ENCODE measurements at places on chromosomes 4 and X.

GRCh38 chrX:24020306-24020876 lies 6.6 kb downstream of the KLHL15 start:
- DNase-seq, result no peak

GRCh38 chr4:107449611-107450369 lies 270.2 kb downstream of the PAPSS1 start:
- no peak for DNase-seq

DNA sequence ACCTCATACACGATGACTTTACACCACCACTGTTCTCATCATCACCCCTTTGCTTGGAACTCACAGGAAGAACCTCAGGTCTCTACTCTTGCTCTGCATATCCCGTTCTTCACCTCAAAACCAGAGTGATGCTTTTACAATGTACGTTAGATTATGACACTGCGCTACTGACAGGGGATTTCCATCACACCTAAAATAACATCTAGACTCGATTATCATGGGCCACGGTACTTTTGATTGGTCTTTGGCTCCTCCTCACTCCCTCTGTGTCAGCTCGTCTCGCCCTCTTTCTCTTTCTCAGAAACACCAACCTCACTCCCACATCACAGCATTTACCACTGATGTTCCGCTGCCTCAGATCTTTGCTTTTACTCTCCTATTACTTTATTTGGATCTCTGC lies 172.4 kb downstream of the TLL1 start:
- no peak for DNase-seq

DNA sequence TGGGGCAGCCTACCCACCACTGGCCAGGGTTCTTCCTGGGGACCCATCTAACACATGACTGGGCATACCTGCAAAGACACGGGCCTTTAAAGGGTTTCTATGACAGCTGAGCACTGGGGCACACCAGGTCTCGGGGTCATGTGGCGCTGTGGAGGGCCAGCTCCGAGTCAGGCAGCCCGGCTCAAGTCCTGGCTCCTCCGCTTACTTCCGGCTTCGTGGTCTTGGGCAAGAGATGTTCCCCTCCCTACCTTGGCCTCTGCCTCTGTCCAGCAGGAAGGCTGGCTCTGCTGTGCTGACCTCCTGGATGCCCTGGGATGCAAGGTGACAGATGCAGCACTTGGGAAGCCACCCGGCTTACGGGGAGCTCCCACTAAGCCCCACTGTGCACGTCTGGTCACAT lies 37.6 kb downstream of the HTRA3 start:
- no peak for DNase-seq

- no peak for DNase-seq
Observed at GRCh38 chr4:41572516-41572915, 34.6 kb downstream of the LIMCH1 start.

DNA sequence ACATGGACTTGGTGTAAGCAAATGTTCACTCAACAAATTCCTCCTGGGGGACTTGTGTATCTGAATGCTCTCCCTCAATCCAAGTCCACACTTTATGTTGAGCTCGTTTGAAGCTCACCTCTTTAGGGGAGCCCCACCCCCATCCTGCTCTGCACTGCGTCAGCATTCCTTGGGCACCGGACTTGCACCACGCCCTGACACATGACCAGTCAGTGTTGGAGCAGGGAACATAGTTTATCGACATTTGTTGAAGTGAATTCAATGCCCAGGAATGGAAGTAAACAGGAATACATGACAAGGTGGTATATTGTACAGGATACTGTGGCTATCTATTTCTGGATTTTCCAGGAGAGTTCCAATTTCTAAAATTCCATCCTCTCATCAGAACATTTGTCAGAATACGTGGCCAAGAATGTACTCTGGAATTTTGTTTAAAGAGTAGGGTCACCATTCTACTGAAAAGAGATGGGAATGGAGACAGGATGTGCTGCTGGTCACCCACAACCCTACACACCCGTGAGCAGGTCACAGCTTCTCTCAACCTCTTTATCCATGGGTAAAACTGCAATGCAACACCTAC lies 60.0 kb upstream of the LNX1 start:
- DNase-seq, result no peak

DNA sequence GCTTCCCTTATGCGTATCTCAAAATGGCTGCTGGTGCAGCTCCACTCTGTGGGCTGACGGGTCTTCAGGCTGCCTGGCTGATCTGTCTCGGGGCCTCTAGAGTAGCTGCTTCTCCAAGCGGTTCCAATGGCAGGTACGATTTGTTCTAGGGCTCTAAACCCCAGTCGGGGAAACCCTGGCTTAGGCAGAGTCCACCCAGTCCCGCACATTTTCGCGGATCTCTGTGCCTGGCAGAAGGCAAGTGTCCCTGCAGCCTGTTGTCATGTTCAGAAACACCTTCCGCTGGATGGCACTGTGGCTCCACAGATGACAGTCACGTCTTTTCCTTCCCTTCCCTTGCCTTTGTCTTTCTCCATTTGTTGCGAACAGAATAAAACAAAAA lies 54.4 kb downstream of the NBDY start:
- DNase-seq, result peak; percentile 55

DNA sequence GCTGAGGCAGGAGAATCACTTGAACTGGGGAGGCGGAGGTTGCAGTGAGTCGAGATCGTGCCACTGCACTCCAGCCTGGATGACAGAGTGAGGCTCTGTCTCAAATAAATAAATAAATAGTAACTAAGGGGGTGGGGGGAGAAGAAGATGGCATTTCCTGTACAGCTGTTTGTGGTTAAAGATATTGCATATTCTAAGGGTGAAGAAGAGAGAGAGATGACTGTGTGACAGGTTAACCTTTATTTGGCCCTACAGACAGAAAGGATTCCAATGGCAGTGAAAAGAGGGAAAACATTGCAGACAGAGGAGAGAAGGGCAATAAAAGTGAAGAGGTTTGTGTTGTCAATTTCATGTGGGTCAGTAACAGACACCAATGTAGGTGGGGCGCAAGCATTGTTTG lies 9.4 kb downstream of the TASL start:
- no peak for DNase-seq

GRCh38 chr4:58063404-58064160 lies 953.4 kb upstream of the IGFBP7 start:
- DNase-seq, result no peak

DNA sequence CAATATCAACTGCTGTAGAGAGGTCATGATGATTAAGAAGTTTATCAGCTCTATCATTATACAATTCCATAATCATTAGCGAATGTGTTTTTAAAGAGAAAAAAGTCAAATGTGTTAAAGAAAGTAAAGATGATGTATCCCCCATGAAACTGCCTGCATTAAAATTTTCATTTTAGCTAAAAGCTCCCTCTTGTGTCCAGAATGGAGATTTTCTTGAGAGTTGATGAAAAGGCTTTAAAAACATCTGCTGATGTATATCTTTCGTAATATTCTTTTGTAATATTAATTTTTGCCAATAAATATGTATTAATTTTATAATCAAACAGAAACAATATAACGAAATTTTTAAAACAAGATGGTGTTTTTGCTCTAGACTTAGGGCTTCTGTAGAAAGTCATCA lies 52.1 kb upstream of the LHFPL1 start:
- DNase-seq, result no peak

GRCh38 chr4:24477919-24478318 lies 106.4 kb downstream of the DHX15 start:
- DNase-seq, result no peak

DNA sequence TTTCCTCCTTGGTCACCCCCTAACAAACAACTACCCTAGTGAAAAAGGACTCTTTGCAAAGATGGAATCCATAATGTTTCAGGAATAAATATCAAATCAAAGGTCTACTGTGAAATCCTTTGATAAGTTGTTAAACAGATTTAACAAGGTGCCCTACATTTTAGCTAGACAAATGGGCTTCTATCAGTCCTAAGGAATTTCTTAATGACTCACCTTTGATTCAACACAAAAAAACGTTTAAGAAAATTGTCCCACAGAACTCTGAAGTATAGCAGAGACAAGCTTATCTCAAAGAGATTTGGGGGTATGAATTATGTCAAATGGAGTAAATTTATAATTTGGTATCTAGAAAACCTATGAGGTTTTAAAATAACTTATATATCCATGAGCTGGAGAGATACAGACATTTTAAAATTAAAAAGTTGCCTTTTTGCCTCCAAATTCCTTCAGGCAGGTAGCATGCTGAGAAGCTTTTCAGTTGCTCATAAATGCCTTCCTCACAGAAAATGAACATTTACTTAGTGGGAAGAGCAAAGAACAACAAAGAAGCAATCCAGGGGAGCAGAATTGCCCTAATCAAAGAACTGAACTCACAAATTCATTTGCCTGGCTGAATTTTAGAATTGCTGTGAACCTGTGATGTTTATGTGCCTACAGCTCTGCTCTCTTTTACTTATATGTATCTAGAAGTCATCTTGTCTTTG lies 649.3 kb downstream of the STPG2 start:
- no peak for DNase-seq

- DNase-seq, result no peak
Observed at GRCh38 chr4:10962246-10962645, 277.7 kb upstream of the CLNK start.

GRCh38 chr4:145346081-145346480 lies 135.6 kb upstream of the SMAD1 start:
- DNase-seq, result no peak

- no peak for DNase-seq
Observed at GRCh38 chr4:170090352-170091052, 746 bp upstream of the AADAT start.
